ENCODE measurements at places on chromosomes 13 and 19. TPM values are rescaled to one million over a fixed set of nuclear protein-coding genes. Genes with fewer than 3 reads are reported as not detected.

The CFAP97D2 gene
- total RNA-seq, result not detected

The NAXD gene
- total RNA-seq, result 16.9 TPM

The ELSPBP1 gene
- total RNA-seq, result not detected

The LIPE gene
- 1.4 TPM for total RNA-seq

The SLC1A5 gene
- 207 TPM for total RNA-seq

The CBLC gene
- total RNA-seq, result not detected

The IGSF23 gene
- 0.53 TPM for total RNA-seq

The LIM2 gene
- total RNA-seq, result not detected

The NKG7 gene
- not detected for total RNA-seq

The RUBCNL gene
- 0.09 TPM for total RNA-seq

The TMPRSS9 gene
- total RNA-seq, result not detected

The SHC2 gene
- total RNA-seq, result 0.93 TPM

The GPI gene
- total RNA-seq, result 723 TPM

The ZNF441 gene
- not detected for total RNA-seq

The MUC16 gene
- total RNA-seq, result 0.03 TPM

The IFI30 gene
- 14.7 TPM for total RNA-seq

The SLITRK1 gene
- total RNA-seq, result not detected

The BEST2 gene
- total RNA-seq, result 3.5 TPM

The DIRAS1 gene
- total RNA-seq, result 4.0 TPM

The NPHS1 gene
- total RNA-seq, result 0.45 TPM

The C13orf46 gene
- total RNA-seq, result 0.26 TPM

The PSG2 gene
- 0.07 TPM for total RNA-seq

Data from A549 treated with AZD2906 at 1 μM for 4 hours (cell line).